ENCODE measurements at places on chromosomes 4 and X.

DNA sequence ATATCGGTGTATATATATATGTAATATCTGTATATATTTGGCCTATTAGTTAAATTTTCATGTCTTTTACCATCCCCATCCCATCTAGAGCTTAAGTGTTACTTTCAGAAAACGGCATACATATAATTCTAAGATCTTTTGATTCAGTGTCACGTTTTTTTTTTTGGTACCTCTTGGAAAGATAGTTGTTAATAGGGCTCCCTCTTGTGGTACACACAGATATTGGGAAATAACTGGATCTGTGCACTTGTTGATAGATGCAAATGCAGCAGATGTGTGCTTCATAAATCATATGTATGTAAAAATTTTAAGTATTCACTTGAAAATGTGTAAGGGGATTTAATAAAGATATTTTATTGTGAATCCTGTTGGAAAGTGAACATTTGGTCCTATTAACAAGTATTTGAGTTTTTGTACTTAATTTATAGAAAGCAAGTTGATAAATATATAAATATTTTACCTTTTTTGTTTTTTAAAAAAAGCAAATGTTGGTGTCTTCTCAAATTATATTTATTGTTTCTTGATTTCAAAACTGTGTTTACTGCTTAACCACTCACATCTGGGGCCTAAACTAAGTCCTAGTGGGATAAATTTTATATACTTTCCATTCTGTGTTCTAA is 74.7 kb downstream of the PAQR3 start:
- peak; percentile 58 for DNase-seq

DNA sequence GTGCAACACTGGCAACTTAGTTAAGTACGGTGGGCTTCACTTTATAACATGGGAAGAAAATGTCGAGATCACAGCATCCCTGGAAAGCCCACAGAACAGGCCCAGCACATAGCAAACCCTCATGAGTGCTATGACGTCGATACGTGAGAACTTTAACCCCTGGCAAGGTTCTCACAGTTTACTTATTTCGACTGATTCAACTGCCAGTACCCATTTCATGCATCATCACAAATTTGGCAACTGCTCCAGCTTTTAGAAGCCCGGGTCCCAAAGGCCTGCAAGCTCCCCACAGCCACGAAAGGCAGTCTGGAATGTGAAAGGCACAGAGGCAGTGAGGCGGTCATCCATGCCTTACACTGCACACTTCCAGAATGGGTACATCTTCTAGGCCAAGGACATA is 41.2 kb downstream of the RELL1 start:
- DNase-seq = no peak

- no peak for DNase-seq
These were observed 38.8 kb upstream of the MTM1 start for GRCh38 chrX:150529587-150529986.

DNA sequence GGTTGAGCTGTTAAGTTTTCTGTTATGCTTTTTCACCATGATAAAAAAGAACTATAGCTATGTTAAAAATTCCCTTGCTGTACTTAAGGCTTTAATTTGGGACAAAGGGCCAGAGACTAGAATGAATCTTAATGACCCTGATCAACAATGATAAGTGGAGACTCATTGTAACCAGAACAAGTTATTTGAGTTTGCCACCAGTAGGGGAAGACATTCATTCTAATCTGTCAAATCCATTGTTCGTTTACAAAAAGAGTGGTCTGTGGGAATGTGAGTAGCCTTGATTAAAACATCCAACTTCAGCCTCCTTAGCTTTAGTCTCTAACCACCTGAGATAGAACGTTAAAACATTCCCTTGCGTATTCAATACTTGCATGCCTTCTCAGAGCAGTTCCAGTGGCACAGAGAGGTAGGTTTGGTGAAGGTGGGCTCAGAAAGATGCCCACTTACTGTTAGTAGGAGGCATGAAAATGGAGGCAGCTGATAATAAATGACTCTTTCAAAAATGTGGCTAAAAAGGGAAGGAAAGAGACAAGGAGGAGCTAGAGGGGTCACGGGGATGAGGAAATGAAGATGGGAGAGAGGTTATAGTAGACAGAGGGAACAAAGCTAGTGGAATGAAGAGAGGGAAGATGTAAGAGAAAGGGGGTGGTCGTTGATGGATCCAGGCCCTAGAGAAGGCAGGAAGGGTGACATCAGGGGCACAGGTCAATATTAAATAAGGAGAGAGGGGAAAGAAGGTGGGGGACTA is 66.2 kb downstream of the EGF start:
- DNase-seq = no peak

All from central memory CD4-positive, alpha-beta T cell (primary cell).